ENCODE measurements at places on chromosomes 6 and 20.

- DNase-seq = no peak
Observed at GRCh38 chr6:108174371-108175175, 8.8 kb downstream of the NR2E1 start.

GRCh38 chr20:4073852-4074741, 58.7 kb upstream of the RNF24 start:
- peak; percentile 74 for DNase-seq

GRCh38 chr6:4977468-4977867, 26.4 kb downstream of the RPP40 start:
- no peak for DNase-seq

DNA sequence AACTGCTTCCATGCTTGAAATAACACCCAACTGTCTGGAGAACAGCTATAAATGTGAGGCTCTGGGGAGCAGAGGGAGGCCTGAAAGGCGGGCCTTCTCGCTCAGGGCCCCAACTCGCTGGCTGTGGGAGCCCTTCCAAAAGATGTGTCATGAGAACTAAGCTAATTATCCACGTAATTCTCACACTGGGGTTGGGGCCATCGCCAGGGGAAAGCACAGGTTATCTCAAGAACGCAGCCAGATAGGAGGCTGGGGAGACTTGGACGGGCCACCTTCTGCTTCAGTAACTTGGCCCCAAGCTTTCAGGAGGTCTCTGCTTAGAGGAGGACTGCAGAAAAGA, 1.6 kb downstream of the PXDC1 start:
- peak; percentile 63 for DNase-seq

GRCh38 chr20:49989234-49990065, 6.7 kb downstream of the SNAI1 start:
- DNase-seq = no peak

DNA sequence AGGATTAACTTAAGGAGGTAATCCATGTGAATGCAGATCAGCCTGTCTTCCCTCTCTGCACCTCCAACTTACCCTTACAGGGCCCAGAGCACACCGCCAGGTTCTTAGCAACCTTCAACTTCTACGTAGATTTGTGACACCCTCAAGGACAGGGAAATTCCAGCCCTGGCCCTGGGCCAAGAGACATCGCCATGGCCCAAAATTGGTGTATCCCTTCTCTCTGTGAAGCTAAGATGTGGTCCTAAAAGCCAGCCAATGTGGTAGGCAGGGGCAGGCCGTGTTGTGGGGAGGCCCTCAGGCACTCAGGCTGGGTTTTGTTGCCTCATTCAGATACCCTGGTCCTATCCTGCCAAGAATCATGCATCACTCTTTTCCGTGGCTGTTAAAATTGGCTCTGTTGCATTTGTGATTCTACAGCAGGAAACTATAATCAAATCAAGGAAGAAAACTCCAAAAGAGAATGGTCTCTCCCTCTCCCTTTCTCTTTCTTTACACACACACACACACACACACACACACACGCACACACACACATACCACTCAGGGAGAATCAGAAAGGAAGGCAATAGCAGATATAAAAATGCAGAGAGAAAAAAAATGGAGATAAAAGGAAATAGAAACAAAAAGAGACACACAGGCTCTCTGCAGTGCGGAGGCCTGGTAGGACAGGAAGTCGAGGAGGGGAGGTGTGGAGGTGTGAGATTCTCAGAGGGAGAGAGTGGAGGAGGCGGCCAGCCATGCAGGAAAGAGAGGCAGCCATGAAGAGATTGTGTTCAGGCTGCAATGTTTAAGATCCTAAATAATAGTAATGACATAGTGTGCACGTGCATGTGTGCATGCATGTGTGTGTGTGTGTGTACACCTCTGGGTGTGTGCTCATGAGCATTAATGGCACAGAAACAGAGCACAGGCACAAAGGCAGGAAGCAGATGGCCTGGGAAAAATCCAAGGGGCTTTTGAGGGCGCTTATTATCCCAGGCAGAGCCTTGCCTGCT, 201.8 kb upstream of the LRFN2 start:
- no peak for DNase-seq

DNA sequence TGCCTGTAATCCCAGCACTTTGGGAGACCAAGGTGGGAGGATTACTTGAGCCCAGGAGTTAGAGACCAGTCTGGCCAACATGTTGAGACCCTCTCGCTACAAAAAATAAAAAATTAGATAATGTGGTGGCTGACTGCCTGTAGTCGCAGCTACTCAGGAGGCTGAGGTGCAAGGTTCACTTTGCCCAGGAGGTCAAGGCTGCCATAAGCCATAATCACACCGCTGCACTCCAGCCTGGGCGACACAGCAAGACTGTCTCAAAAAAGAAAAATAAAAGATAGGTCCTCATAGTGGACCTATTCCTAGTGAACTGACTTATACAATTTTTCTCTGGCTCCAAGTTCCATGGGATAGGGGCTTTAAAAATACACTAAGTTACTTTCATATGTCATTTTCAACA, 41.9 kb downstream of the MRS2 start:
- DNase-seq = no peak

DNA sequence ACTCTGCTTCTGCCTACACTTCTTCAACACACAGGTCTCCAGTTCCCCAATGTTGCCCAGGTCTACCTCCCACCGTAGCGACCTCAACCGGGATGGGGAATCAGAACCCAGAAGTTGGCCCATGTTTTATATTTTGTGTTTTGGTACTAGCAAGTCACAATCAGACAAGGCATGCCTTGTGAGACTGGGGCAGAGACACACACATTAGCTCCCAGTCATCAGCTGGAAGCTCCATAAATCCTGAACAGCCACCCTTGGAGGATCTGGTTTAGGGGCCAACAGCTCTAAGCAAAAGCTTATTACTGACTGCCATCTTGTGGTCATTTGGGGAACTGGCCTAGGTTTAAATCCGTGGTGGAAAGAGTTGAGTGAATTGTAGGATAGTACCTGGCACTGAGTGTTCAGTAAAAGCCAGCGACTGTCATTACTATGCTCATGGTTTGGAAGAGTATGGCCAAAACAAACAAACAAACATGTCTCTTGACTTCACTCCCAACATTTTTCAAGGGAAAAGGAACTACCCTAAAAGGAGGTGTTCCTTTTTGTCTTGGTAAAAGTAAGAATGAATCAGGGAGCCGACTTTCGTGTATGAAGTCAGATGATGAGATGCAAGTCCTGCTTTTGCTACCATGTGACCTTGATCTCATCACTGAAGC, 40.5 kb downstream of the PIM1 start:
- DNase-seq = peak; percentile 75

DNA sequence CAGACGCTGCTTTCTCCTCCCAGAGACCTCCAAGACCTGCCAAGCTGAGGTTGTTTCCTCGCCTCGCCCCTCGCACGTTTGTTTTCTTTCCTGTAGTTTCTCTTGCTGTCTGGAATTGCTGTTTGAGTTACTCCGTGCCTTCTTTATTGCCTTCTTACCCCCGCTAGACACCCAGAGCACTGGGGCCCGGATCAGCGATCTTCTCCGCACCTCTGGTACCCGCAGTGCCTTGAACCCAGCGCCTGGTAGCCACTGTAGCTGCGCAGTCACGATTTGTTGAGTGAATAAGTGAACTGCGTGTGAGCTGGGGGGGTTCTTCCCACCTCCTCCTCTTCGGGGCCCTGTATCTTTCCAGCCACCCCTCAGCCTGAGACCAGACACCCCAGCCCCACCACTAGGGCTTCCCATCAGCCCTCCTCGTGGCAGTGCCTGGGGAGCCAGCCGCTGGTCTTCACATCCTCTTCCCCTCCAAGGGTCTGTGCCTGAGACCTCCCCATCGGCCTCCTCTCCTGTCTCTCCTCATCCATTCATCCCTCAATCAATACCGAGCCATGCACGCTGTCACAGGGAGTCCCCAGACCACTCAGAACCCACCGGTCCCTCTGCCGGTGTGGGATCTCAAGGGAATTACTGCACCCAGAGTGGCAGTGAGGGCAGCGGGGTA, 849 bp upstream of the BMP7 start:
- DNase-seq = no peak

- DNase-seq = peak; percentile 93
Observed at GRCh38 chr6:5672581-5673011, 334.1 kb downstream of the NRN1 start.

DNA sequence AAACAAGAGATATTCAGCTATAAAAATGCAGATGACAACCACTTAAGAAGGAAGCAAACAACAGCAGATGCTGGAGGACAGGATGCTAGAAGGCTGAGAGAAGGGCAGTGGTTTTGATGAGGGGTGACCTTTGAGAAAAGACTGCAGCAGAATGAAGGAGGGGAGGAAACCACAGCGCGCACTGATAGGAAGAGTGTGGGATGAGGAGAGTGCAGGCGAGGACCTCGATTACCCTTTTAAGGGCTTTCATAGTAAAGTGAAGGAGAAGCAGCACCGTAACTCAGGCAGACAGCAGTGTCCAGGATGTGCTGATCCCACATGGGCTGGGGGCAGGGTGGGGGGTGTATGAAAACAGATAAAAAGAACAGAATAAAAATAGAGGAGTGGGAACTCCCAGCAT, 19.2 kb downstream of the ZBTB2 start:
- no peak for DNase-seq

DNA sequence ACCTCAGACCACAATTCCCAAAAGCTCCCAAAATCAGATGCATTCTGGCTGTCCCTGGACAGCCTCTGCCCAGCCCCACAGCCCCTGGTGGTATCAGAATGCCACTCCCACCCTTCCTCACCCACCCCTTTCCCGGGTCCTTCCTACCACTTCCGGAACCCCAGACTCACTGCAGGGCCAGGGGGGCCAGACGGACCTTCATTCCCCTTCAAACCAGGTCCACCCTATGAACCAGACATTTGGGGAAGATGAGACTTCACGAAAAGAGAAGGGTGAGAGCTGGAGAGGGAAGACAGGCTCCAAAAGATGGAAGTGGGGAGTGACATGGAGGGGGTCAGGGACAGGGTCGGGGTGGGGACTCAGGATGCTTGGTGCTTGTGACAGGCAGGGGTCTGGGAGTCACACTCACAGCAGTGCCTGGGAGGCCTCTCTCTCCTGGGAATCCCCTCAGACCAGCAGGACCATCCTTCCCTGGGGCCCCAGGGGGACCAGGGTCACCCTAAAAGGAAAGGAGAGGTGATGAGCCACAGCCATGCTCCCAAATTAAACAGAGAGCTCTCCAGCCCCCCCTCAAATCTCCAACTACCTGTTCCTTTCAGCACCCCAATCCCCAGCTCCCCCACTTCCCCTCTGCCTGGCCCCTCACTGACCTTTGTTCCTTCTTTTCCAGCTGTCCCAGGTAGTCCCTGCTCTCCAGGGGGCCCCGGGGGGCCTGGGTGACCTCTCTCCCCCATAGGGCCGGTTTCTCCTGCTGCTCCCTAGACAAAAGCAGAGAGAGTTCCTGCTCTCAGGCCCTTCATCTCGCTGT, 20.2 kb downstream of the COL11A2 start:
- no peak for DNase-seq

GRCh38 chr6:84228198-84228543, 728 bp upstream of the CEP162 start:
- DNase-seq = no peak

- DNase-seq = no peak
Observed at GRCh38 chr6:48813836-48814235, 649.2 kb downstream of the MMUT start.

GRCh38 chr20:23156170-23156841, 70.2 kb upstream of the CD93 start:
- peak; percentile 89 for DNase-seq

- DNase-seq = no peak
Observed at GRCh38 chr6:116465246-116465645, 4.1 kb downstream of the CALHM6 start.

GRCh38 chr6:107030151-107030550, 2.2 kb downstream of the MTRES1 start:
- peak; percentile 13 for DNase-seq

DNA sequence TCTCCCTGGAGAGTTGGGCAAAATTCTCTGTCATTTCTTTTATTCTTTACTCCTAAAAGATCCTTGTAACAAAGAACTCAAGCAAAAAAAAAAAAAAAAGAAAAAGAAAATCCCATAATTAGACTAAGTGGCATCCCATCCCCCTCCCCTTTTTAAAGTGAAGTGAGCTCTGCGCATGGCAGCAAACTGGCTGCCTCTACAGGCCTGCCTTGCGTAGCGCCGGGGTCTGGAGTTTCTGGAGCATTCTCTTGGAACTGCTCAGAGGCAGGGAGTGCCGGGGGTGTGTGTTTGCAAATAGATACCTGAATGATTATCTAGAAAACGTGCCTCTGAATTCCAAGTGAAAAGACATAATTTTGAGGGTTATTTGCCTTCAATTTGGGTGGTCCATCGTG, 48.1 kb downstream of the FOXC1 start:
- no peak for DNase-seq

- DNase-seq = peak; percentile 93
Observed at GRCh38 chr6:143059663-143060353, 881 bp upstream of the AIG1 start.

- peak; percentile 66 for DNase-seq
Observed at GRCh38 chr6:11575408-11576033, 38.0 kb downstream of the TMEM170B start.

DNA sequence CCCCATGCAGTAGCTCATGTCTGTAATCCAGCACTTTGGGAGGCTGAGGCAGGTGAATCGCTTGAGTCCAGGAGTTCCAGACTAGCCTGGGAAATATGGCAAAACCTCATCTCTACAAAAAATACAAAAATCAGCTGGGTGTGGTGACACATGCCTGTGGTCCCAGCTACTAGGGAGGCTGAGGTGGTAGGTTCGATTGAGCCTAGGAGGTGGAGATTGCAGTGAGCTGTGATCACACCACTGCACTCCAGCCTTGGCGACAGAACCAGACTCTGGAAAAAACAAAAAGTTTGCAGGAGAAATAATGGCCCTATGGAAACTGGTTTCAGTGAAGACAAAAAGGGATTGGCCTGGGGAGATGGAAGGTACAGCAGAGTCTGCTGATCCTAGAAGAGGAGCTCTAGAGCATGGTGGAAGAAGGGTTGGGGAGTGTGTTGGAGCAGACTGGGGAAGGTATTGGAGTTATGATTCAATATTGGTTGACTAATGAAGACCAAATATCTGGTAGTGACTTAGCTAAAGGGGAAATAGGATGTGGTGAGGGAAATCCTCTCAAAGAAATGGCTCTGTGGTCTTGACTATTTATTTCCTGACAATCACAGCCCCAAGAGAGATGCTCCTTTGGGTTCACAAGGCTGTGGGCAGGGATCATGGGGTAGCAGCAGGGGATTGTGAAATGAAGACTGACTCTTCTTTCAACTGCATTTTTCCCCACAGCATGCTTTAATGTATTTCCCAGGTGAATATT, 281.9 kb downstream of the UTRN start:
- DNase-seq = peak; percentile 72

GRCh38 chr20:5189917-5190316, 63.1 kb downstream of the CDS2 start:
- no peak for DNase-seq

All from LHCN-M2 (cell line).